NCI-H2029 treated with DMSO at 0.1 percent for 48 hours (cell line): ENCODE measurements at places on chromosomes 5 and 9.
A peak's percentile ranks its signal among the peaks of the same experiment; 100 is the strongest.

DNA sequence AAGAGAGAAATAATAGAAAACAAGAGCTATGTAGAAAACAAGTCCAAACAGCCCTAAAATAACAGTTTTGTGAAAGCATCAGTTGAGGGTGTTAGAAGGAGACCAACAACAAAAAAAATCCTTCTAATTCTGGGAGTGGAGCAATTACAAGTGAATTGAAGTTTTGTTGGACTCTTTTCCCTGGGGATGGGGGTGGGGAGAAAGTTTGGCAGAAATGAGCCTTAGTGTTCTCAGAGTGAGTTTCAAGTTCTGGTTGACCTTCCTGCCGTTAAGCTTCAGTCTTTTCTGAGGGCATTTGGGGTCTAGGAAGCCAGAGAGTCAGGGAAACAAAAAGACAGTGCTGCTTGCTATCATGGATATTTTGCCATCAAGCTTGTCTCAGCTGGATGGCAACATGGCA is 106.3 kb upstream of the TRIM32 start:
- no peak for DNase-seq

DNA sequence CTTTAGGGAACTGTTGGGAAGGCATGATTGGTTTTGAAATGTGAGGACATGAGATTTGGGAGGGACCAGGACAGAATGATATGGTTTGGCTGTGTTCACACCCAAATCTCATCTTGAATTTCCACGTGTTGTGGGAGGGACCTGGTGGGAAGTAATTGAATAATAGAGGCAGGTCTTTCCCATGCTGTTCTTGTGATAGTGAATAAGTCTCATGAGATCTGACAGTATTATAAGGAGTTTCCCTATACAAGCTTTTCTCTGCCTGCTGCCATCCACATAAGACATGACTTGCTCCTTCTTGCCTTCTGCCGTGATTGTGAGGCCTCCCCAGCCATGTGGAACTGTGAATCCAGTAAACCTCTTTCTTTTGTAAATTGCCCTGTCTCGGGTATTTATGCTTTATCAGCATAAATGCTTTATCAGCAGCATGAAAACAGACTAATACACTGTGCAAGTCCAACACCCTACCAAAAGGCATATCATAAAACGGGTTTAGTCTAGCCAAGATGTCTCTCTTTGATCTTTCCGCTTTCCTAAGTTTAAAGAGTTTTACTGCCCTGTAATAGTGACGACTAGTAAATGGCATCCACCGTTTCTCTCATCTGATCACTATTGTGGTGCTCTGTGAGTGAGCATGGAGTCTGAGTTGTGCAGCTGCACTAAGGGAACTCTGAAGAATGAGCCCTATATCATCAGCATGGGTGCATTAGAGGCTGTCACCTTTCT is 12.9 kb upstream of the ZNF782 start:
- DNase-seq: no peak

DNA sequence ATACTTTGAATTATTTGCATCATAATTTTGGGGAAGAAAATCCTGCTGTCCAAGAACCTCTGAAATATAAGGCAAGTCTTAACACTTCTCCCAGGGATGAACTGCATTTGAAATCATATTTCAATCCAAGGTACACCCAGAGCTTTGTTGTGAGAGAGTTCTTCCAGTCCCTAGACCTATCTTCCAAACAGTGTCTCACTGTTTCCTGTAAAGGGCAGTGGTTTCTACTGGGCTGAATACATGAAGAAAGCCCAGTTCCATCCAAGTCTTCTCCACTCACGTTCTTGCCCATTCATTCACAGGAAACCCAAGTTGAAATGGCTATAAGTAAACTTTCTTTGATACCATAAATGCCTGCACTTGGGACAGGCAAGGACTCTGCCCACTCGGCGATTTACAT is 108.3 kb upstream of the LHFPL2 start:
- DNase-seq: no peak

GRCh38 chr9:94139672-94140417 is 55.6 kb downstream of the PTPDC1 start:
- DNase-seq: no peak

DNA sequence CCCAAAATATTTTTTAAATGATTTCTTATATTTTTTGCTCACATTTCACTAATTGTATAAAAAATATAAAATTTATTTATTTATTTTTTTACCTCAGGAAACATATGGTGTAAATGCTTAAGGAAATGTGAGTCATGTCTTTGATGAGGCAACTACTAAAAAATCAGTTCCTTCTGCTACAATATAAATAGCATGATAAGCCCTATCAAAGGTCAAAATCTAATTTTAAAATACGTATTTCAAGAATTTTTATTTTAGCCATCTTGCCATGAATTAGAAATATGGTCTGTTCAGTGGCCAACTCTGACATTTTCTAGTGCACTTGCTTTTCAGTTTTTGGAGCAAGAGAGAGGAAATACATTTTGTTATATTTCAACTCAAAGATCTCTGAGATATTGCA is 50.5 kb downstream of the PDE4D start:
- no peak for DNase-seq

DNA sequence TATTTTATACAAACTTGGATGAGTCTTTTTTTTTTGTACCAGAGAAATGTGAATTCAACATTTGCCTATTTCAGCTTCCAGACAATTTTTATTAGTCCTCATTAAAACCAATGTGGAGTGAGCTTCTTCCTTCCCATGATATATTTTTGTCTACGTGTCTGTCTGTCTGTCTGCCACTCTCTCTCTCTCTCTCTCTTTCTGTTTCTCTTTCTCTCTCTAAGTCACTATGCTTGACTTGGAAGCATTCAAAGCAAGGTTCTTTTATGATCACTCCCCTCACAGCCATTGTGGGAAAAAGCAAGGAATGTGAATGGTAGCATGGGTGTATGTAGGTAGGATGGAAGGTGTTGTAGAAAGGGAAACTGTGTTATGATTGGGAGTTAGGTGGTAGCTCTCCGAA is 80.2 kb downstream of the SNCAIP start:
- DNase-seq: no peak

DNA sequence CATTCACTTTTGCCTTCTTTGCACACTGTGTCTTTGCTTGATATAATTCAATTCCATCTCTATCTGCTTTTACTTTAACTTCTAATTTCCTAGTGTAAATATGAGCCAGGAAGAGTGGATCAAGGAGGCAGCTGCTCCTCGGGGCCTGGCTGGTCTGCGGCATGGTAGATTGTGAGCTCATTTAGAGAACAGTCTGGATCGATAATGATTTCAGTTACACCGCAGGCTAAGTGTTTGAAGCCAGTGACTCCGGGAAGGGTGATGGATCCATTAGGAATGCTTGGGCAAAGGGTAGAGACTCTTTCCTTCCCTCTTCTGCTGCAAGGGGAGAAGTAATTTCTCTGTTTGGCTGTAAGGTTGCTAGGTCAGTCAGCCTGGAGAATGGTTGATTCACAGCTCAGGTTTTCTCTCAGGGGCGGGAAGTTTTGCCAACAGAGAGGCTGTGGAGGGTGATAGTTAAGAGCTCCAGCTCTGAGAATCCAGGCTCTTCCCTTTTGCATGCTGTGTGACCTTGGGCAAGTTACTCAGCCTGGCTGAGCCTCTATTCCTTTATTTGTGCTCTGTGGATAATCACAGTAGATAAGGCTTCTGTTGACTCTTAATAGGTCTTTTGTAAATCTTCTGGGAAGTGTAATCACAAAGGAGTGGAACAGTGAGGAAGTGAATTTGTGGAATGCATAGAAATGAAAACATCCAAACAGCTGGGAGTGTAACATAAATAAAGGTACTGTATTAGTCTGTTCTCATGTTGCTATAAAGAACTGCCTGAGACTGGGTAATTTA is 99.1 kb downstream of the PTTG1 start:
- no peak for DNase-seq

DNA sequence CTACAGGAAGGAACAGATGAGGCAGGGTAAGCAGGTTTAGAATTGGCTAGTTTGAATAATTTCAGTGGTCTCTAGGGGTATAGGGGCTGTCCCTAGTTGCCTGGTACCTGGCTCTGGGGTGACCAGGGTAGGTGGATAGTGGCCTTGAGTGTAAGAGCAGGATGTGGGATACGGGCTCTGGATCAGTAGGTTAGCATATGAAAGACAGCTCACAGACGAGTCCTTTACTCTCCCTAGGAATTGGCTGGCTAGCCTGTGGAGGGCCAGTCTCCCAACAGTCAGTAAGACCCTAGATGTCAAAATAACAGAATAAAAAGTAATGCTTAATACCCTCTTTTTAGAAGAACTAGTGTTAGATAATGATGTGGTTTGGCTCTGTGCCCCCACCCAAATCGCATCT is 16.6 kb upstream of the C9orf152 start:
- DNase-seq: no peak

GRCh38 chr9:4068914-4069313 is 231.0 kb downstream of the GLIS3 start:
- DNase-seq: no peak

DNA sequence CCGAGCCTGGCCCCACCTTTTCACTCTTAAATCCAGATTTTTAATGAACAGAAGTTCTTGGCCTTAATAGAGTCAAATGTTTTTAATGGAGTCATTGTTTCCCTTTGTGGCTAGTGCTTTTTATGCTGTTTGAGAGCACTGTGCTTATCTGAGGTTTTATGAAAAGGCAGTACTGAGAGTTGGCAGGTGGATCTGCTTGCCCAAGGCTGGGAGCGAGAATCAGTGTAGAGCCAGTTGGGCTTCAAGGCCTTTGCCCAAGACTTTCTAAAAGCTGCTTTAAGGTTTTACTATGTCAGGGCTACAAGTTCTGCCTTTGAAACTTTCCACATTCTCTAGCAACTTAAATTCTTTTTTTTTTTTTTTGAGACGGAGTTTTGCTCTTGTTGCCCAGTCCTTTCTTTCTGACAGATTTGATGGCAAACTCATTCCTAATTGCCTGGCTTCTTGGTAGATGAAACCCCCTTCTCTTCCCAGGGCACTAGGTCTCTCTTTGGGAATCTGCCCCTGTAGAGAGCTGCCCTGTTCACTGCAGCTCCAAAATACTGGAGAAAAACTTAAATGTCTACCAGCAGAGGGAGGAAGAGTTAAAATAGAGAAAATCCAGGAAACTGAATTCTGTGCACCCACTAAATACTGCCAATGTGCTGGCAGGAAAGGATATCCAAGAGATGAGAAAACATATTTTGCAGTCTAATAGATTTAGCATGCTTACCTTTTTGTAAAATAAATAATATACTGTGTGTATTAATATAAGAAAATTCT is 36.9 kb upstream of the CDK20 start:
- DNase-seq: no peak

- DNase-seq: no peak
These were observed 9.6 kb downstream of the DNAH5 start for GRCh38 chr5:13934921-13935320.

- DNase-seq: peak; percentile 92
These were observed 168.8 kb upstream of the RAI14 start for GRCh38 chr5:34487159-34487879.

DNA sequence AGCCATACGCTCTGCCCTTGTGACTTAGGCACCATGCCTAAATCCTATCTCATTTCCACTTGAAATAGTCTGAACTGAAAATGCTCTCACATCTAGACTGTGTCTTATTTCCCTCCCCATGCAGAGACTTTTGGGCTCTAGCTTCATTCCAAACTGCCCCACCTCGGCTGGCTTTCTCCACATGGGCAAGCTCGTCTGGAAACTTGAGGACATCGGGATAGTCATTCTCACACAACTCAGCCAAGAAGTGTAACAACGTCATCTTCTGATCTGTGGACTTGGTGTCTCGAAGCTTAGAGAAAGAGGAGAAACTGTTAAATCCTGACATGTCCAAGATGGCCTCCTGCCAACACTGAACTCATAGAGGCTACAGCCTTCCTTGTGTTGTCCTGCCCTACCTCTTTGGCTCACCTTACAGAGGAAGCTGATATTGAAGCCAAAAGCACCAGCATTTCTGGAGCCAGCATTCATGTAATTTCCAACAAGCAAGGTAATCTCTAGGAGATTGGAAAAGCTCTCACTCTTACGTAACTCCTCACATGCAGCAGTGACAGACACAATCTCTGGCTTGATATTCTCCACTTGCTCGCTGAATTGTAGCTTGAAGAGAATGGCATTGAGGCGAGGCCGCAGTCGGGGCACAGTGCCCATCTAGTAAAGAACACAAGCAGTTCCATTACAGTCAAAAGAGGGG is 39.6 kb downstream of the PCDHGC5 start:
- DNase-seq: no peak

- no peak for DNase-seq
These were observed 49.5 kb upstream of the RETREG1 start for GRCh38 chr5:16666130-16666882.

DNA sequence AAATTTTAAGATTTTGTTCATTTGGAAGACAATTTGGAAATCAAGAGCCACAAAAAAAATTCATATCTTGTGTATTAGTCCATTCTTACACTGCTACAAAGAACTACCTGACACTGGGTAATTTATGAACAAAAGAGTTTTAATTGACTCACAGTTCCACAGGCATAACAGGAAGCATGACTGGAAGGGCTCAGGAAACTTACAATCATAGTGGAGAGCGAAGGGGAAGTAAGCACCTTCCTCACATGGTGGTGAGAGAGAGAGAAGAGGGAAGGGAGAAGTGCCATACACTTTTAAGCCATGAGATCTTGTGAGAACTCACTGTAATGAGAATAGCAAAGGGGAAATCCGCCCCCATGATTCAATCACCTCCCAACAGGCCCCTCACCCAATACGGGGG is 274.4 kb downstream of the KCNN2 start:
- no peak for DNase-seq

DNA sequence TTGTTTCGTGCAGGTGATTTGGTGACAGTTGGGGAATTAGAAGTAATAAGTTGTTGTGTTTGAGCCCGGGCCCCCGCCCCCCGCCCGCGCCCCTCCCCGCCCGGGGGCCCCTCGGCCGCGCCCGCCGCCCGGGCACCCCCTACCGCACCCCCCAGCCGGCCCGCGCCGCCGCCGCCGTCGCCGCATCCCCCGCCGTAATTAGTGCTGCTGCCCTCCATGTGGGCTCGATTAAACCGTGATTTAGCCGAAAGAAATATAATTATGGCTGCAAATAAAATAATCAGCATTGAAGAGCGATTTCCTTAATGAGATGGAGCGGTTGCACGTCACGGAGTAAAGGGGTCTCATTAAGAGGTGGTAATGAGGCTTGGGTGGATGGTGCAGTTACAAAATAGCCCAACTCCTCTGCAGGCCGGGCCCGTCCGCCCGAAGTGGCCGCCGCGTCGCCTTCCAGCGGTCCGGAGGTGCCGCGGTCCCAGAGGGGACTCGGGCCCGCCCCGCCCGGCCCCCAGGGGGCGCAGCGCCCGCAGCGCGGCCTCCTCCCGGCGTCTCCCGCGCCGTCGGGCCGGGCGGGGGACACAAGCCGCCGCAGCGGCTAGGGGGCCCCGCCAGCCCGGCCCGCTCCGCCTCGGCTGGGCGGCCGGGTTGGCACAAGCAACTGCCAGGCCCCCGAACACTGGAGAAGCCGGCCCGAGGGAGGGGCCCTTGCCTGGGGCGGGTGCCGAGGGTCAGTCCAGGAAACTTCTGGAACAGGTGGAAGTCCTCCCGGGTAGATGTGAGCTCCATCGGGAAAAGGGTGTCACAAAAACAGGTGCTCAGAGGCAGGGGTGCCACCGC is 6.9 kb upstream of the OTP start:
- no peak for DNase-seq

GRCh38 chr9:118640836-118641560 is 728.2 kb downstream of the BRINP1 start:
- DNase-seq: no peak
